ENCODE measurements at places on chromosomes 12 and 14. TPM values are rescaled to one million over a fixed set of nuclear protein-coding genes. Genes with fewer than 3 reads are reported as not detected.

The FKBP3 gene
- total RNA-seq, result 106 TPM

DNA sequence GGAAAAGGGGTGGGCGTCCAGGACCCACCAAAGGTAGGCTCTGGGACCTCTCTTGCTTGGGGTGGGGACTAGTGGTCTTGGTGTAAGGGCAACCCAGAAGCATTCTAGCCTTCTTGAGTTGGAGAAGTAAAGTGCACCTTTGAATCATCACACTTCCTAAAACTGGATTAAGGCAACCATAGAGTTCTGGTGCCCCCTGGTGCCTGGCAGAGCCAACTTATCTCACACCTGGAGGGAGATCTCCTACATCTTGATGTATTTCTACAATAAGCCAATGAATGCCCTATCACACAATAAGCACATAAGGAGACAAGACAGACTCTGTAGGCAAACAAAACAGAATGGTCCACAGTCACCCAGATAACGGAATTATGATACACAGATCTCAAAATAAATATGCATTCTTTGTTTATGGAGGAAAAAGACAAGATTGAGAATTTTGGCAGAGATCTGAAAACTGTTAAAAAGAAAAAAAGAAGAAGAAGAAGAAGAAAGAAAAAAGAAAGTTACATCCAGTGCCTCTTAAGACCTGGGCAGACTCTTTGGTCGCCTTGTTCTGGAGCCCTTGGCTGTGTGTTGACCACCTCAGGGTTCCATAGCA lies 95.9 kb upstream of the PPP2R5C start:
- no peak for DNase-seq

The TAS2R7 gene
- total RNA-seq, result not detected

DNA sequence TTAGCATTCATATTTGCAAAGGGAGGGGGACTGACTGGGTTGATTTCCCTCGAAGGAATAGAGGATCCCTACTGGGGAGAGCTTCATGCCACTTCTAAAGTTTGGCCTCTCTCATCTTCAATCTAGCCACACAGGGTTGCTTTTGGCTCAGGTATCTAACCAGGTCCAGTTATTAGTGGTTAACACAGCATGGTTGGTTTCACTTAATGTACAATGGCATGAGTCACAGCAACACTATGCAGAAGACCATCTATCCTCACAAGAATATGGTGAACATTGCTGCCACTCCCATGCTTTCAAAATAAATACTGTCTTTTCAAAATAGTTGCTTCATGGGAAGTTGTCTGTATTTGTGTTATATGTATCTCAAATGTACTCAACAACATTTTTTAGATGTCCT lies 6.6 kb upstream of the RAB3IP start:
- no peak for DNase-seq

The ESPL1 gene
- 0.14 TPM for total RNA-seq

The C12orf54 gene
- not detected for total RNA-seq

GRCh38 chr12:102708108-102708507 lies 208.9 kb downstream of the PAH start:
- DNase-seq, result no peak

The LRP1-AS gene
- total RNA-seq, result not detected

The RASAL1 gene
- not detected for total RNA-seq

DNA sequence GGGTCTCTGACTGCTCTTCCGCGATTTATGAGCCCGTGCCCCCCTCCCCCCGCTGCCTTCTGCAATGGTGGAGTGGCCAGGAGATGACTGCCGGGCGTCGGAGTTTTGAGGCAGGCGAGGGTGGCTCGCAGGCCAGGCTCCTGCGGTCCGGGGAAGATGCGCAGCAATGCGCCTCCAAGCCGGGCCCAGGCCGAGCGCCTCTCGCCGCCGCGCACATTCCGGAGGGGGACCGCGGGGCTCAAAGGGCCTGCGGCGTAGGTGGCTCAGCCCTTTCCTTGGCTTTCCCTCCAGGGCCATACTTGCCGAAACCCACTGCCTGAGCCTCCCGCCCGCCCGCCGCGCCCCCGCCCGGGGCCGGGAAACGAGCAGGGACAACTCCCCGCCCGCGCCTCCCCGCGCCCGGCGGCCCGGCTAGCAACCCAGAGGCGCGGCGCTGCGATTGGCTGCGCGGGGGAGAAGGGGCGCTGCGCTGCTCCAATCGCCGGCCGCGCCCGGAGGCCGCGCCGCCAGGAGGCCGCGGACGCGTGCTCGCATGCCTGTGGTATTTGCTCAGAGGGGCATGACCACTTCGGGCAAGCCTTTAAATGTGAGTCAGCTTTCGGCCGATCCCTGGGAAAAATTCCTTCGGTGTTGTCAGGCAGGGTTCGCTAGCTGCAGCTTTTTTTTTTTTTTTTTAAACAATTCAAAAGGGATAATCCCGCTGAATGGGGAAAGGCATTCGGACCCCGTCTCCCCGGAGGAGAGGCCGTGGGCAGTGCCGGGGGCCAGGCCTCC lies 157.9 kb upstream of the PARP11 start:
- peak; percentile 86 for DNase-seq

The KRT83 gene
- total RNA-seq, result not detected

DNA sequence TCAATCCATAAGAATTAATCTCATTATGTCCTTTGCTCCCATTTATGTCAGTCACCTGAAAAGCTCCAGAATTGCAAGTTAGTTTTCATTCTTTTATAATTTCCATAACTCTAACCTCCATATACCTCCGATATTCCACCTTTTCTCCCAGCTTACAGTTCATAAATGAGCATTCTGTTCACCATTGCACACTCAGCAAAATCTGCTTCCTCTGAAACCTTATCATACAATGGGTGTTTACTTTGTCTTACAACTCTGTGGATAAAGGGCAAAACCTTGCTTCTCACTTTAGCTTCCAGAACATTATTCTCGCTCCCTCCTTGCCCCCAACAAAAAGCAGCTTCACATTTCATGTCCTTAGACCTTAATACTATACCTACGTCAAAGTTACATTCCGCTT lies 19.3 kb upstream of the SLCO1B1 start:
- DNase-seq, result no peak

The TPPP2 gene
- 1.2 TPM for total RNA-seq

DNA sequence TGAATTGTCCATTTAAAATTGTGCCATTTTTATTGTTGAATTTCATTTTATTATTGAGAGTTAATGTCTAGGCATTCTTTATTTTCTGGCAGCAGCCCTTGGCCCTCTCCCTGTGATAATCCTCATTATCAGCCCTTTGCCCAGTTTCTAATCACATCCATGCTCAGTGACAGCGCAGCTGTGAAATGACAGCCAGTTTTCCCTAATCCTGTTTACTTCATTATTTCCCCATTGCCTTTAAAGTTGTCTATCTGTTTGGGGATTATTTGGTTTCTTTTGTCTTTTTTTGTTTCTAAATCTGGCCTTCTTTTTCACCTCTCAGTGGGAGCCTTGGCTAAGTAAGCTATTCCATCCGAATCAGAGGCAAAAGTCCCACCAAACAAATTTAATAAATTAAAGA lies 476.9 kb downstream of the SLC6A15 start:
- no peak for DNase-seq

Data from heart left ventricle (tissue), 16 donors.